NCI-H2081 treated with DMSO at 0.1 percent for 48 hours (cell line): ENCODE measurements at places on chromosomes 5 and 9.

DNA sequence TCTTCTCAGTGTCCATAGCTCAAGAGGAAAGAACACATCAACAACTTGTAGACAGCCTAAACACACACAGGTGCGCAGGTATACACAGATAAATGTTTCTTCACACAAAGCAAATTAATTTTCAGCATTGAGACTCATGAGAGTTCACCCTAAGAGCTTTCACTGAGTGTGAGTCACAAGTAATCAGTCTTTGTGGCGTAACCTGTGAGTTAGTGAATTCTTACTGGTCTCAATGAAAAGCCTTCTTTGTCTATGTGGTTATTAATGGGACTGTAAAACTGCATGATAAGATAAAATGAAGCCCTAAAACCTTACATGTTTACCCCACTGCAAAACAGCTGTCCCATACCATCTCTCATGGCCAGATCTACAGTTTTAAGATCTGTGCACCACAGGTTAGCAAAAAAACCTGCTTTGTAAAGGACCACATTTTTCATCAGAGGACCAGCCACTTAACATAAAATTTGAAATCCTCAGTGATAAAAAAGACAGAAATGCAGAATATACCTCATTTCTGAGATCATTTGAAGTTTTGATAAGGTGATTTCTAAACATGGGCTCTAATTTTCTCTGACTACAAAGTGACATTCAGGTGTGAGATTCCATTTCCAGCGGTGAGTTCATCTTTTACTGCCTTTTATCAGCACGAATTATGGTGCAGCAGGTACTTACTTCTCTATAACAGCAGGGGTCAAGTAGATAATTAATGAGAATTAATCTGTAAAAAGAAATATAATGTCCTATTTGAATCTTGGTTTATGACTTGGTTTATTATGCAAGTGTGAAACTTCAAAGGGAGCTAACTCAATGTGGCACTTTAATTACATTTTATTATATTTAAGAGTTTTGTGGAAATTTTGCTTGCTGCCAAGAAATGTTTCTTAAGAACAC is 335.7 kb upstream of the PIK3R1 start:
- no peak for DNase-seq

- DNase-seq, result peak; percentile 32
These were observed 611.5 kb downstream of the ZNF608 start for GRCh38 chr5:124134941-124135340.

GRCh38 chr9:135078361-135078821 is 9.1 kb upstream of the OLFM1 start:
- DNase-seq, result no peak

- DNase-seq, result no peak
These were observed 14.3 kb upstream of the TIFAB start for GRCh38 chr5:135466178-135467050.

DNA sequence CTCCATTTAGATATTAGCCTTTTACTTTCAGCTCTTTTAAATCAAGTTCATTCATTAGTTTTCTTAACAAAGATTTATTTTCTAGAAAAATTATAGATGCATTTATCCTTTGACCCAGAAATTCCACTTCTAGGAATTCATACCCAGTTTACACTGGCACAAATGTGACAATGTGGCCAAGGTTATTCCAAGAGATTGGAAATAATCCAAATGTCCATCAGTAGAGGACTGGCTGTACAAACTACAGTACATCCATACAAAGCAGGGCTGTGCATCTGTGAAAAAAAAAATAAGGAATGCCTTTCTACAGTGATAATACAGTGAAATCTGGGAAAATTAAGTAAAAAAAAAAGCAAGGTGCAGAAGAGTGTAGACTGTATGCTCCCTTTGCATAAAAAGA is 149.2 kb downstream of the GABBR2 start:
- no peak for DNase-seq

DNA sequence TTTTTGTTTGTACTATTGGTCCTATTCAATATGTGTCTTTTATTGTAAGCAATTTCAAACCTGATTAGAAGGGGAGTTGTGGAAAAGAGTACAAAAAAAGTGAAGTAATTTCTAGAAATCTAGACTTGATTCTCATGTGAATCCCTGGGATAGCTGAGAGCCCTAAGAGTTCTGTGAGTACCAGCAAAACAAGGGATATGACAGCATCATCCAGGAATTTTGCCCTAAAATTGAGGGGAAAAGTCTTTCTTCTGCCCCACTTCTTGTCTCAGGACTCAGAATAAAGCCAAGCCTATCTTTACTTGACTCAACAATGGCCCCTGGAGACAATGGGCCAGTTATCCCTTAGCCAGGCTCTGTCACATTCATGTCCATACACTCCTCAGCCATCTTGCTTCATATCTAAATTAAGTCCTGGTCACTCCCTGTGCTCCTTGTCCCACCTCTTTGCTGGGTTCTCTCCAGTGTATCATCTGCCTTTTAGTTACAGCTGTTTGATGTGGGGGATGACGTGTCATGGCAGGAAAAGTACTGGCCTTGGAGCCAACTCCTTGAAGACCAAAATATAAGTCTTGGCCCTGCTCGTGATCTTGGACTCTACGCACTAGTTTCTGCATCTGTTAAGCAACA is 81.2 kb downstream of the ADAMTS12 start:
- DNase-seq, result no peak

DNA sequence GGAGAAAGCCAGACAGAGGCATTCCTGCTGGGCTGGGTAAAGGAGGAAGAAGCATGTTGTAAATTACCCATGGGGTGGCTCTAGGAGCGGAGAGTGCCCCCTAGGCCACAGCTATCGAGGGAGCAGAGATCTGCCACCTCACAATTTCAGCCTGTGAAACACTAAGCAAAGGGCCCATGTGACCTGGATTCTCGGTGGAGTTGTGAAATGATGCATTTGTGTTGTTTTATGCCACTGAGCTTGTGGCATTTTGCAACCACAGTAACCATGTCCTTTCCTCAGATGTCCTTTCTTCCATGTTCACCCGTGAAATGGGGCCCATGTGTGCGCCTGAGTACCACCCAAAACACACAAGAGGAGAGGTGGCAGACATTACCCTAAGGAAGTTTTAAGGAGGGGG is 159.3 kb downstream of the SYK start:
- no peak for DNase-seq

DNA sequence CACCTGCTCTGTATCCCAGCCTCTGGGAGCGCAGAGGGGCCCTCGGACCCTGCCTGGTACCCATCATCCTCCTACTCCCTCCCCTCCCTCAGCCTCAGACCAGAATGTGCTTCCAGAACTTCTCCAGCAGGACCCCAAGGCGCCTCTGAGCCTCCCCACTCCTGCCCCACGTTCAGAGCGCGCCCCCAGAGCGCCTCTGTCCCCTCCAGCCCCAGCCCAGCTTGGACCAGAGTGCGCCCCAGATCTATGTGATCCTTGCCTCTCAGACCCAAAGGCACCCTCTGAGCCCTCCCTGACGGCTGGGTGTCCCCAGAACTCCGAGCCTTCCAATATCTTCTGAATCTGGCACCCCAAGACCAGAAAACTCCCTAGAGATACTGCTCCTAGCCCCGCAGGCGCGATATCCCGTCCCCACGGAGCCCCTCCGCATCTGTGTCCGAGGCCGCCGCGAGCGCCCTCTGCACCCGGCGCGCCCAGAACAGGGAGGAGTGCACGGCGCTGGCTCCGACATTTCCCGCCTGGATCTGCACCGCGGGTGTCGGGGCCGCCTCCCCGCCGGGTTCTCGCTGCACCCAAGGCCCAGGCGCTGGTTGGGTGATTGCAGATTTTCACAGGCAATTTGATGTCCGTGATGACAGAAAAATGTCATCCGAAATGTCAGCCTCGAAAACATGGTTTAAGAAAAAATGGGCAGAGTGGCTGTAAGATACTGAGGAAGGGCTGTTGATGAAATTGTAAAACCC is 522 bp downstream of the BHMT start:
- no peak for DNase-seq

DNA sequence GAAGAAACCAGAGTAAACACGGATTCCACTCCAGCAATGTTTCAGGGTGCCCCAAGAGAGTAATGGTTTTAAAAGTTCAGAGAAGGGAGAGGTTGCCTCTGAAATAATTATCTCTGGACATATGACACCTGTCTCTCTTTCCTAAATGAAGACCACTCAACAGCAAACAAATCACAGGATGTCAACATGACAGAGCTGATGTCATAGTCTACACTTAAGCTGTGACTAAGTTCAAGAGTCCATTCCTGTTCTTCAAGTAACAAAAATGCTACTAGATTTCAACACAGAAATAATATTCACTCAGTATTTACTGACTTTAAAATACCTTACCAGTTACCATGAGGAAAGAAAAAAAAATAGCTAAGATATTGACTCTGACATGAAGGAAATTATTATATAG is 44.7 kb upstream of the SLC30A5 start:
- no peak for DNase-seq

DNA sequence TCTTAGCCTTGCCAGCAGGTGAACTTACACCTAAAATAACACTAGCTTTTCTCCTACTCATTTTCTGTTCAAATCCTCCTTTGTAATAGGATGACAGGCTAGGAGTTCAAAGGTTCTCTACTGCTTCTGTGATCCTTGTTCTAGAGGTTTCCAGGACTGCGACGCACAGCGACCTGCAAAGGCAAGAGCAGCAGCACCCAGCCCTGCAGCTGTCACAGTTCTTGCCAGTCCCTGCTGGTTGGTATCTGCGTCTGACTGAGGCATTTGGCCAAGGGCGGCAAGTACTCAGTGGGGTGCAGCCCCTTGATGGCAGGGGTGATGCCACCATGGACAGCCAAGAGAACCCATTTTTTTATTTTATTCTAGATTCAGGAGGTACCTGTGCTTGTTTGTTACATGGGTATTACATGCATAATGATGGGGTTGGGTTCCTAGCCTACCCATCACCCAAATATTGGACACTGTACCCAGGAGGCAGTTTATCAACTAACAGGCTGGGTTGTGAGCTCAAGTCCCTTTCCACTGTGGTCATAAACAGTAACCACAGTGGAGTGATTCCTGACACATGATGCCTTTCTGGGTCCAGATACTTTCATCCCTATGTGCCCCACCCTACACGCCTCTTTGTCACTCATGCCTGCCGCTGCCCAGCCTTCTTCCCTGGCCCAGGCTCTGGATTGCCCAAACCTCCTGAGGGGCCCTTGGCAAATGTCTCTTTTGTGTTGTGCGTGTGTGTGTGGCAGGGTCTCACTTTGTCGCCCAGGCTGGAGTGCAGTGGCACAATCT is 111.0 kb downstream of the GAPVD1 start:
- no peak for DNase-seq

DNA sequence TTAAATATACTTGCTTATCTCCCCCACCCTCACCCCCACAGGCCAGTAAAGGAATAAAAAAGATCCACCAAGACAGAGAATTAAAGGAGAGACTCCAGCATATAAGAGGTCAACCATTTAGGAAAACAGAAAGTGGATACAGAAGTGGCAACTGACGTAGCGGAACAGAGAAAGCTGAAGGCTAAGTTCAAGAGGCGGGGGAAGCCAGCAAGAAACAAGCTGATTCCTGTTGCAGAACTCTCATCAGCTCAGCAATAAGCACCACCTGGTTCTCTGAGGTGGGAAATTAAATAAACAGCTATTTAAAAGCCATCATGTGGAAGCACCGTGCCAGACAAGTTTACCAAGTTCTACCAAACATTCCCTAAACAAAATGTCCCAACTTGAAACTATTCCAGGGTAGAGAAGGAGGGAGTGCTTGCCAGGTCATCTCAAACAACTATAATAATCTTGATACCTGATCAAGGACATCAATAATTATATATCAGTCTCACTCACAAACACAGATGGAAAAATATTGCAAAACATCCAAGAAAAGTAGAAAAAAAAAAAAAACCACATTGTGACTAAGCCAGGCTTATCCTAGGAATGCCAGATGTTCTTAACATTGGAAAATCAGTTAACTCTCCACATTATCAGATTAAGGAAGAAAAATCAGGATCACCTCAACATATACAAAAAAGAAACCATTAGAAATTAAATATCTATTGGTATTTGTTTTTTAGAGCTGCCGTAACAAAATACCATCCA is 7.3 kb upstream of the ARL15 start:
- DNase-seq, result no peak

DNA sequence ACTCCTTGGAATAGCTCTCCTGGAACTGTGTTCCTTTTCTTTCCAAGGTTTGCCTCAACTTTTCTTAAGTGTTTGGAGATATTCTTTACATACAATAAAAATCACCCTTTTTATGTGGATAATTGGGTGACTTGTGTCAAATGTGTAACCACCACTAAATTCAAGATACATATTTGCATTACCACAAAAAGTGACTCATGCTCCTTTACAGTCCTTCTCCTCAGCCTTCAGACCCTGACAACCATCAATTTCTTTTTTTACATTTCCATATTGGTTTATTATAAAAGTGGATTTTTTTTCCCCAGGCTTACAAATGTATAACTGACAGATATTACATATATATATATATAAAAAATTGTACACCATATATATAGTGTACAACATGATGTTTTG is 372.0 kb upstream of the KCNN2 start:
- no peak for DNase-seq

GRCh38 chr5:41985945-41986695 is 61.0 kb downstream of the FBXO4 start:
- DNase-seq, result no peak

DNA sequence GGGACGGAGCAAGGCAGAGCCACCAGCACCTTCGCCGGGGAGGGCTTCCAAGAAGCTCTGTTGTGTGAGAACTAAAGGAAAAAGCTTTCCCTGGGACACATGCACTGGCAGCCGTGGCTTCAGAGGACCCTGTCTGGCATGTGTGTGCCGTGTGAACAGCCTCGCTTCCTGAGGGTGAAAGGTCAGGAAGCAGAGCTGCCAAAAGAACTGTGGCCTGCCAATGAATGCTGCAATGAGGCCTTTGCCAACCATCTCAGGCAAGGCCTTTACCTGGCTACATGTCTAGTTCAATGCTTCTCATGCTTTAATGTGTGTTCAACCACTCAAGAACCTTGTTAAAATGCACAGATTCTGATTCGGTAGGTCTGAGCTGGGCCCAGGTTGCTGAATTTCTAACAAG is 53.5 kb downstream of the NIPSNAP3B start:
- no peak for DNase-seq

- DNase-seq, result no peak
These were observed 10.1 kb downstream of the ARL14EPL start for GRCh38 chr5:116042375-116042774.

DNA sequence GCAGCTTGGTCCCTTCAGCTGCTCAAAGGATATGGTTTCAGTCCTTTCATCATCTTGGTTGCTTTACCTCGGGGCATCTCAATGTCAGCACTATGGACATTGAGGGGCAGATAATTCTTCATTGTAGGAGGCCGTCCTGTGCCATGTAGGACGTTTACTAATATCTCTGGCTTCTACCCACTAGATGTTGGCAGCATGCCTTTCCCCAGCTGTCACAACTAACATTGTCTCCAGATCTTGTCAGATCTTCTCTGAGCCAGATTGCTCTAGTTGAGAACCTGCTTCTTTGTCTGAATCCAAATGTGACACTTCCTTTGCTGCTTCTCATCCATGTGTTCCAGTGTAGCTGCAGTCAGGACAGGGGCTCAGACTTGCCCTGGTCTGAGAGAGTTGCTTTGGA is 10.3 kb downstream of the PTPA start:
- no peak for DNase-seq

- DNase-seq, result no peak
These were observed 26.0 kb upstream of the PCAT7 start for GRCh38 chr9:94528886-94529285.
